T-helper 9 cell (primary cell): ENCODE measurements at places on chromosomes 2 and 18.

DNA sequence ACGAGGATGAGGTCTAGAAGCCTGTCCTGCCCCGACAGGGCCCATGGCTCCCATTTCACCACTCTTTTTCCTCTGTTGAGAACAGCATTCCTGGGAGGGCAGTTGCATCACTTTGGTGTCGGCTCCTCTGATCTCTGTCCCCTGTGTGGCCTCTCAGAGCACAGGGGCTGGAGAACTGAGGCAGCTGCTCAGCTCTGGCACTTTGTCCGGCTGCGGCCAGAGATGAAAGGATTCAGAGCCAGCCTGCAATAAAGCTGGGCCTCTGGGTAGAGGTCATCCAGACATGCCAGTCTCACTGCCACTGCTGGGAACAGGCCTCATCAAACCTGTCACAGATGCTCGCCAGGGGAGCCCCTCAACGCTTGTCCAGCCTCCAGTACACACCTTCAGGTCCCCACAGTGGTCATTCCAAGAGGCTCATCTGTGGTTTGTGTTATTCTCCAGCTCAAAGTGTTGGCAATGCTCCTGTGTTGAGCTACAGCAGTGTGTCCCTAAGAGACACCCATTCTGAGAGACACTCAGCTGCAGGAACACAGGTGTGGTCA lies 13.1 kb upstream of the ROCK2 start:
- no peak for DNase-seq

DNA sequence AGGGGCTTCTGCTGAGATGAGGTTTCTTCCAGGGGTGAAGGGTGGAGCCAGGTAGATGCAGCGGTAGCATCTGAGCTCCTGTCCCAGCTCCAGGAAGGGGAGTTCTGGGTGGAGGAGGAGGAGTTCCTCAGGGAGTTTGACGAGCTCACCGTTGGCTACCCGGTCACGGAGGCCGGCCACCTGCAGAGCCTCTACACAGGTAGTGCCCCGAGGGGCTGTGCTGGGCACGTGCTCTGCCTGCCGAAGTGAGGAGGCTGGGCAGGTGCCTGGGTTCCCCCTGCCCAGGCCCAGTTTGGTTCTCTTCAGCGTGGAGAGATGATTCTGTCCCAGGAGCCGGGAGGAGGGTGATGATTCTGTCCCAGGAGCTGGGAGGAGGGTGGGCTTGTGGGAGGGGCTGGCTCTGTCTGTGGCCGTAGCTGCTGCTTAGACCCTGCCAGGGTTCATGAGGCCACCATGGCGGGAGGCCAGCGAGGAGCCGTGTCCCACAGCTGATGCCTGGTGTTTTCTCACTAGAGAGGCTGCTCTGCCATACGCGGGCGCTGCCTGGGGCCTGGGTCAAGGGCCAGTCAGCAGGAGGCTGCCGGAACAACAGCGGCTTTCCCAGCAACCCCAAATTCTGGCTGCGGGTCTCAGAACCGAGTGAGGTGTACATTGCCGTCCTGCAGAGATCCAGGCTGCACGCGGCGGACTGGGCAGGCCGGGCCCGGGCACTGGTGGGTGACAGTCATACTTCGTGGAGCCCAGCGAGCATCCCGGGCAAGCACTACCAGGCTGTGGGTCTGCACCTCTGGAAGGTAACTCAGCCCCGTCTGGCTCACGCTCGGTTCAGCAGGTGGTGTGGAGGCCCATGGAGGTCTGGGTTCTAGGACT lies 8.2 kb downstream of the CAPN10 start:
- no peak for DNase-seq

DNA sequence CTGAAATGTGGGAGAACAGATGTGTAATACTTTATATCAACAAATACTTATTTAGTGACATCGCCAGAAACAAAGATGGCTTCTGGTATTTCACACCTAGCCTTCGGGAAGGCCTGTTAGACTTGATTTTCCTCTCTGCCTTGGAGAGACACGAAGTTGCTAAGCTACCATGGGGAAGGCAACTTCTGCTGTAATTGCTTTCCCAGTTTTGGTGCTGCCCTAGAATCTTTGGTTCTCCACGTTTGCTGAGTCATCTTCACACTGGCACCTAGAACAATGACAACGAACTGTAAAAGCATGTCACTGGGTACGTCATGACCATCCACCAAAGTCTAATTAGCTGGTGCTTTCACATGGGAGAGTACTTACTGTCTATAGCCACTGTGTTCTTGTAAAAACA lies 58.7 kb upstream of the ACTR3 start:
- no peak for DNase-seq

DNA sequence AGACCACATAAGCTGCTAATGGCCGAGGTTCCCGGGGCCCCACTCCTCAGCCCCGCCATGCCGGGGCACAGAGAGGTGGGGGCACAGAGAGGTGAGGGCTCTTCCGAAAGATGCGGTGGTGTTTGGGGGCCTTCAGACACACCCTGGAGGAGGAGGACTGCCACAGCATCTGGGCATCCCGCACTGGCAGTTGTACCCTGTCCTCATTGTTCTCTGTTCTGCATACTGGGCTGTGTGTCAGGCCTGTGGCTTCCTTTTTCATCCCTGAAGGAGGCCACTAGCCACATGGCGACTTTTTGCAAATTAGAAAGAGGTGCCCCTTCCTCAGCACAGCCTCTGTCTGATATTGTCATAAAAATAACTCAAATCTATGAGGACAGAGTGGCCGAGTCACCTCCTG lies 150.1 kb downstream of the CTIF start:
- DNase-seq = no peak

GRCh38 chr2:143254110-143254509 lies 124.9 kb downstream of the ARHGAP15 start:
- peak; percentile 16 for DNase-seq

DNA sequence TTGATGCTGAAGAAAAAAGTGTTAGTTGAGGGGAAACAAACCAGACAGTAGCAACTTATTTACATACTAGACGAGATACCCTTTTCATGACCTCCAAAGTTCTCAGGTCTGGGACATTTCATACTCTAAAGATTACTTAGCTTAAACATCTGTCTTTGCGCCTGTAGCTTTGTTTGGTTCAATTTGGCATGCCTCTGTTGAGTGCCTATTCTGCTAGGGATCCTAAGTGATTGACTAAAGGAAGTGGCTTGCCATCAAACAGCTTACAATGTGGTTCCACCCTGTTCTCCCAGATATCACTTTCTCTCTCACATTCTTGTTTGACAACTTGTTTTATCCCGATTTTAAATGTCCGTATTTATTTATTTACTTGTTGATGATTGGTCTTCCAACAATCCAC lies 488.8 kb downstream of the PARD3B start:
- no peak for DNase-seq

- DNase-seq = no peak
Measured at GRCh38 chr2:118576109-118576855, 271.2 kb downstream of the EN1 start.

GRCh38 chr2:2523461-2524347 lies 192.6 kb upstream of the MYT1L start:
- DNase-seq = no peak

GRCh38 chr2:8413589-8414135 lies 268.2 kb upstream of the ID2 start:
- no peak for DNase-seq

GRCh38 chr18:13619505-13620205 lies 106.7 kb downstream of the FAM210A start:
- no peak for DNase-seq

GRCh38 chr2:137893145-137893544 lies 71.1 kb upstream of the HNMT start:
- DNase-seq = no peak

GRCh38 chr18:63439334-63439733 lies 17.1 kb upstream of the VPS4B start:
- peak; percentile 24 for DNase-seq

GRCh38 chr2:73933194-73933593 lies 6.5 kb downstream of the DGUOK start:
- no peak for DNase-seq

- DNase-seq = no peak
Measured at GRCh38 chr2:184875212-184875611, 276.9 kb downstream of the ZNF804A start.

DNA sequence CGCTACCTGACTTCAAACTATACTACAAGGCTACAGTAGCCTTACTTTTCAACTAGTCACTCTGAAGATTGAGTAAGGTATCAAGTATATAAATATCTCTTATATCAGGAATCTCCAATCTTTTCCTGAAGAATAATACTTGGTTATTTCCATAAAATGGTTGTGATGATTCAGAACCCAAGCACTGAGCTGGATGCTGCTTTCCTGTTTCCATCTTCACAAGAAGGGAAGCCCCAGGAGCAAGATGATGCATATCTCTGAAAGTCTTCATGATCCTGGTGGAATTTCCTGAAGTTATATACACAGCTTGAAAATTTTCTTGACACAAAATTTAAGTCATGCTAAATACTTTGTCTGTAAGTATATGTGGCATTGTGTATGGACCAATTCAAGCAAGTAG lies 243.9 kb upstream of the TANK start:
- no peak for DNase-seq

DNA sequence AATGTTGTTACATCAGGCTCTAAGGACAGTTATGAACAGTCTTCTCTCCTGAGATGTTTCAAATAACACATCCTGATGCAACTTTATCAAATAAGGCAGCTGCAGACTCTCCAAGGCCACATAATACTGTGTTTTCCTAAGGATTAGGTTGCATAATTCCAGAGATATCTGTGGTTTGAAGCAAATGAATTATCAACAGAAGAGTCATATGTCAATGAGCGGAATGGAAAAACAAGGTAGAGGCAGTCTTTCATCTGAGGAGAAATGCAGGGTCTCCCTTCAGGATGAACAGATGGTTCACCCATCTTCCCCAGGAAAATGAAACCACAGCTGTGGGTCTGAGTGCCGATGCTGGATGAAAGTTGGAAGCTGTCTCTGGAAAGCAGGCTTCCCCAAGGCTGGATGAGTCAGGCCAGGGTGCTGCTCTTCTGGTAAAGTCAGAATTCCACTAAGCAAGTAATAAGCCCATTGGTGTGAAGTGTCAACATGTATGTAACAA lies 22.2 kb downstream of the LYG1 start:
- no peak for DNase-seq

GRCh38 chr2:147464737-147465357 lies 380.0 kb upstream of the ACVR2A start:
- no peak for DNase-seq

- no peak for DNase-seq
Measured at GRCh38 chr2:227234429-227234828, 70.0 kb downstream of the COL4A3 start.

GRCh38 chr2:8607606-8608005 lies 74.2 kb upstream of the ID2 start:
- no peak for DNase-seq

DNA sequence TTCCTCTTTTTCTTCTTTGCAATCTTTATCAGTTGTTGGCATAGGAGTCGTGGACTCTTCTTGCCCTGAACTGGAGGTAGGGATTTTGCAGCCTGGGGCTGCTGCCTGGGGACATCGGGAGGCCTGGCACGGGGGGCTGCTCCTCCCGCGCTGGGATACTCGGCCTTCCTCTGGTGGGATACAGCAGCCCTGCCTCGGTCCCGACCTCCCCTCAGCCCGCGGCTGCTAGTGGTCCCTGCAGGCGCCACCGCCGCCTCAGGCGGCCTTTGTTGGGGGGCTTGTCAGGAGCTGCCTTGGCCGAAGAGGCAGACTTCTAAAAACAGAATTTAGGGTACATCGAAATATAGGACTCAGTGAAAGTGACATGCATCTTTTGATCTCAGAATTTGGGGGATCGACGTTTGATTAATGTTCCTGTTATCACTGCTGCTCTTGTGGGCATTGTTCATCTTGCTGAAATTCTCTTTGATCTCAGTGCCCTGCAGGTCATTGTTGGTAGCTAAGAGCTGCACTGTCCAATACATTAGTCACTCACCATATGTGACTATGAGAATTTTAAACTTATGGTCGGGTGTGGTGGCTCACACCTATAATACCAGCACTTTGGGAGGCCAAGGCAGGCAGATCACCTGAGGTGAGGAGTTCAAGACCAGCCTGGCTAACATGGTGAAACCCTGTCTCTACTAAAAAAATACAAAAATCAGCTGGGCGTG lies 16.3 kb downstream of the POLR2D start:
- DNase-seq = no peak

DNA sequence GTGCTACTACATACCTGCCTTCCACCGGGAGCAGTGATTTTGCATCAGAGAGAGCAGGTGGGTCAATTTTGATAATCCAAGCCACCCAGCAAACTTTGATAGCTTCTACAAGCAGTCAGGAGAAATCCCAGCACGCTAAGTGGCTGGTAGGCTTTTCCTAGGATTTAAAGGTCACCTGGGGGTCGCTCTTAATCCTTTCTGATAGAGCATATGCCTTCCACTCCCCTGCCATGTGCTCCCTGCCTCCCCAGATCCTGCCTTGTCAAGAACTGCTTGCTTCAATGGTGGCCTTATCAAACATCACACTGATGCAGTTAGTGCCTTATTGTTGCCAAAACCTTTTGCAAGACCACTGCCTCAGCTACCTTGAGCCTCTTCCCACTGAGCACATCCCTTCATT lies 462.3 kb upstream of the MEX3C start:
- DNase-seq = no peak

- no peak for DNase-seq
Measured at GRCh38 chr2:151367571-151367970, 10.2 kb downstream of the TNFAIP6 start.

DNA sequence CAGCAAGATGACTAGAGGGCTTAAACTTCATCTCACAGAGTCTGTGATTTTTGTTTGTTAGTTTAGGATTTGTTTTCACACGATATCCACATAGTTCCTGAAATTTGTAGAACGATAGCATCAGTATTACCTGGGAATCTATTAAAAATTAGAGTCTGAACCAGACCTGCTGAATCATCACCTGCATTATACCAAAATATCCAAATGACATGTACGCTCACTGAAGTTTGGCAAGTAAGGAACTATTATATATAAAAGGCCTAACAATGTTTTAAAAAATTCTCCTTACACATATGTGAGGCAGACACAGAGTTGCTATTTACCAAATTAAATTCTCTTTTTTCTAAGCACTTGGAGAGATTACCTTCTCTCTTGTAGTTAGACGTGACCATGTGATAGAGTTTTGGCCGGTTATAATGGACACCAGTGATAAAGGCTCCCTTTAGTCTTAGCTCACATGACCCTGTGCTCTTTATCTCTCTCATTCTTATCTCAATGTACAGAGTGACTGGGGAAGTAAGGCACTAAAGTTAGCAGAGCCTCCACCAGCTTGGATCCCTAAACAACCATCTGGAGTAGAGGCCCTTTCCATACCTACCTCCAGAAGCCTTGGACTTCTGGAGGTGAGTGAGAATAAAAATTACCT lies 363.1 kb downstream of the DSC3 start:
- no peak for DNase-seq

GRCh38 chr18:74148543-74149070 lies 284 bp downstream of the TIMM21 start:
- DNase-seq = no peak

DNA sequence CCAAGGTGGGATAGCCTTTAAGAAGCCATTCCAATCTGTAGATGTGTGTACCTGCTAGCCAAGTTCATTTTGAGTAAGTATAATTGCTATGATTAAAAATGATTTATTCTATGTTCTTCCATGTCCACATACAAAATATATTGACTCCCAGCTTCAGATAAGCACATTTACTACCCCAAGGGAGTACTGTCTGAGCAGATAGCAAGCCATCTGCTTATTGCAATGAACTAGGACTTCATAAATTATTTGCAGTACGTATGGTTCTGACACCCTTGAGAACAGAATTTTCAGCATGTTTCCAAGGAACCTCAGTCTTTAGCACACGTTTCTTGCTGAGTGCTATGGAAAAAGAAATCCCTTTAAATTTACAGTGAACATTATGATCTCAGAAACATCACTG lies 28.2 kb downstream of the ABCG5 start:
- no peak for DNase-seq
